Heart left ventricle (tissue), 16 donors: ENCODE measurements at places on chromosomes 13 and 19. TPM values are rescaled to one million over a fixed set of nuclear protein-coding genes. Genes with fewer than 3 reads are reported as not detected.

- H3K27me3 ChIP-seq = no peaks in the 10 kb centered on the region
- no peak for DNase-seq
- H3K4me3 ChIP-seq = no peak overlapping the region
- H3K36me3 ChIP-seq = no peaks in the 10 kb centered on the region
These were observed 1525.6 kb upstream of the PRR20A start for GRCh38 chr13:55615081-55615480.

- H3K27me3 ChIP-seq = no peaks in the 10 kb centered on the region
- H3K4me3 ChIP-seq = no peak overlapping the region
- no peaks in the 10 kb centered on the region for H3K4me1 ChIP-seq
- no peak for DNase-seq
- no peak overlapping the region for H3K27ac ChIP-seq
- H3K36me3 ChIP-seq = no peaks in the 10 kb centered on the region
These were observed 69.3 kb upstream of the HMGB1 start for GRCh38 chr13:30535046-30535445.

DNA sequence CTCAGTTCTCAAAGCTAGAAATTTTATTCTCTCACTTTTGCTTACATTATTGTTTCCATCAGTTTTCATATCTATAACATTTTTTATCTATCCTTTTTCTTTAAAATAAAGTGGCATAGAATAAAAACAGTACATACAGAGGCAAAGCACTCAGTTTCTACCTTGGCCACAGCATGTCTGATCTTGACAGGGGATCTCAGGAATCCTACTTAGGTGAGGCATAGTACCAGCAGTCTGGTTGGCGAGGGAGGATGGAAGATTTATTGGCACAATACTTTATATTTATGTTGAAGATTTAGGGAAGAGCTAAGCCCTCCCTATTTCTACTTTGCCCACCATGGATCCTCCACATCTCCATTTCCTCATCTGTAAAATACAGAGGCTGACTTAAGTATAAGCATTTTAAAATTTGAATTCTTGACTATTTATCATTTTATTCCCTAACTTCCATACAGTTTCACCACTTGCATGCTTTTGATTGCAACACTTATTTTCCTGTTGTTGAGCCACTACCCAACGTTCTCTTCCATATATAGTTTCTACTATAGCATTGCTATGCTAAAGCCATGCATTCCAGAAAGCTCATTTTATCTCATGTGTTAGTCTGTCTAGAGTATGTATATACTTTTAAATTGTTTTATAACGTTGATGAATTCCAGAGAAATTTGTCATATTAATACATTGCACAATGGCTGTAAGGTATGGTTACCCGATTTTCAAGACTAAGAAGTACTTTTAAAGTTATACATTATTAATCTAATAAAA lies 506.7 kb downstream of the KCTD12 start:
- no peaks in the 10 kb centered on the region for H3K36me3 ChIP-seq
- DNase-seq = no peak
- H3K27me3 ChIP-seq = no peaks in the 10 kb centered on the region
- no peak overlapping the region for H3K27ac ChIP-seq
- H3K4me1 ChIP-seq = no peaks in the 10 kb centered on the region
- no peak overlapping the region for H3K4me3 ChIP-seq

- no peak for DNase-seq
- H3K4me3 ChIP-seq = no peak overlapping the region
- H3K36me3 ChIP-seq = no peaks in the 10 kb centered on the region
- H3K27ac ChIP-seq = no peak overlapping the region
- H3K4me1 ChIP-seq = no peaks in the 10 kb centered on the region
These were observed 25.8 kb upstream of the CYP2S1 start for GRCh38 chr19:41166944-41167804.

DNA sequence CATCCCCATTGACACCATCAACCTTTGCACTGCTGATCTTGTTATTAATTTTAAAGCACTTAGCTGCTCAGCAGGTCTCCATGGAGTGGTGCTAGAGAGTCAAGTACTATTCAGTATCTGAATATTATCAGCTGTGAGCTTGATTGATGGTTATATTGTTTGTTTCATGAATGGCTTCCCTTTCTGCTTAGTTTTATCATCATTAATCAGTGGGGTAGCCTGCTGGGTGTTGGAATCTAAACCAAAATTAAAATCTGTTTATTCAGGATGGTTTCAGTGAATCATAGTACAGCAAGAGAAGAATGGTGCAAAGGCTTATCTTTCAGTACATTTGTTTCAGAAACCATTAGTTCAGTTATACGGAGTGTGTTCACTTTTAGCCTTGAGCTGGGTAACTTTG lies 42.5 kb upstream of the SCEL start:
- peaks cover 4% of the 10 kb centered on the region for H3K4me1 ChIP-seq
- no peaks in the 10 kb centered on the region for H3K27me3 ChIP-seq
- H3K36me3 ChIP-seq = no peaks in the 10 kb centered on the region
- H3K4me3 ChIP-seq = no peak overlapping the region
- no peak overlapping the region for H3K27ac ChIP-seq

Gene ATCAY
- total RNA-seq = not detected

GRCh38 chr19:31578326-31578725 lies 229.1 kb upstream of the TSHZ3 start:
- H3K4me1 ChIP-seq = no peaks in the 10 kb centered on the region
- peaks cover 4% of the 10 kb centered on the region for H3K27me3 ChIP-seq
- H3K4me3 ChIP-seq = no peak overlapping the region

- no peaks in the 10 kb centered on the region for H3K4me1 ChIP-seq
- H3K36me3 ChIP-seq = no peaks in the 10 kb centered on the region
- H3K4me3 ChIP-seq = peak overlapping the region; percentile 93
- DNase-seq = no peak
- no peaks in the 10 kb centered on the region for H3K27me3 ChIP-seq
- H3K27ac ChIP-seq = peak overlapping the region; percentile 99
These were observed 7.8 kb upstream of the DGKH start for GRCh38 chr13:42040730-42041010.

Gene TEX101
- total RNA-seq = not detected

- no peaks in the 10 kb centered on the region for H3K27me3 ChIP-seq
- DNase-seq = no peak
- no peak overlapping the region for H3K4me3 ChIP-seq
These were observed 21.0 kb upstream of the SPRY2 start for GRCh38 chr13:80361883-80362327.
